ENCODE measurements at places on chromosomes 2 and 18.

DNA sequence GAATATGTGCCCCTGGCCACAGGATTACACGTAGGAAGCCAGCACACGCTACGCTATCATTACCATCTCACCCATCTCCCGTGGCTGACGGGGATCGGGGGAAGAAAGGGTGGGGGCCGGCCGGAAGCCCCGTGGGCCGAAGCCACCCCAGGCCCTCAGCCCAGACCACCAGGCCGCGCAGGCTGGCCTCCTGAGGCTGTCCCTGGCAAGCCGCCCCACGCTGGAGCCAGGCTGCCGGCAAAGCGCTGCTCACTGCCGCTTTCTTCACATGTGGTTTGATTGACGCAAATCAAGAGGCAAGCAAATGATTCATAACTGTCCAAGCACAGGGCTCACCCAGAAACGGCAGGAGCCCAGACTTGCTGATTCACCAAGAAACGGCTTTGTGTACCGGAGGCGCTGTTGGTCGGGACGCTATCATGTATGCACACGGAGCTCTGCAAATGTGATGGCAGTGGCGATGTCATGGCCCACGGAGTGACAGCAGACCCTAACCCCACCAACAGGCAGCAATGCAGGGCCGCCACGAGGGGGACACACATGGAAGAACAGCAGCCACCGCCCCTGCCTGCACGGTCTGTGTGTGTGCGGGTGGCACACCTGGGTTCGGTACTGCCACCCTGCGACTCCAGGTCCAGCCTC is 125.7 kb downstream of the HDAC4 start:
- H3K36me3 ChIP-seq: peaks cover 10% of the 10 kb centered on the region
- H3K4me1 ChIP-seq: peaks cover 29% of the 10 kb centered on the region

- DNase-seq: no peak
- no peak overlapping the region for H3K27ac ChIP-seq
- H3K4me3 ChIP-seq: no peak overlapping the region
- peaks cover 91% of the 10 kb centered on the region for H3K27me3 ChIP-seq
- no peaks in the 10 kb centered on the region for H3K4me1 ChIP-seq
- H3K36me3 ChIP-seq: no peaks in the 10 kb centered on the region
Observed at GRCh38 chr2:29894822-29895614, 26.4 kb downstream of the ALK start.

DNA sequence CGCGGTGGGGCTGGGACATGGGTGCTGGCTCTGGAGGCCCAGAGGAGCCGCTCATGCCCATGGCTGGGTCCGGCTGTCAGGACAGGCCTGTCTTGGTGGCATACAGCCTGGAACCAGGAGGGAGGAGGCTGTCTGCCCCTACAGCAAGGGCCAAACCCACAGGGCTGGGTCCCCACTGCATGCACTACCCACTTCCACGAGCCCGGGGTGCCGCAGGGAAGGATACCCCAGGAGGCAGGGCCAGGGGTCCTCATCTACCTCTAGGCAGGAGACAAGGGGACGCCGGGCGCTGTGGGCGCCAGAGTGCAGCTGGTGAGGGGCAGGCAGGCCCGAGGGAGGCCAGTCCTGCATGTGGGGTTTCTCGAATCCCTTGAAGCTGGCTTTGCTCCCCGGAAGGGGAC is 95.1 kb upstream of the GPC1 start:
- H3K27me3 ChIP-seq: peaks cover 44% of the 10 kb centered on the region
- no peak for DNase-seq
- no peak overlapping the region for H3K4me3 ChIP-seq
- H3K4me1 ChIP-seq: no peaks in the 10 kb centered on the region

GRCh38 chr2:207205173-207205957 is 39.6 kb upstream of the KLF7 start:
- no peak overlapping the region for H3K27ac ChIP-seq
- H3K4me3 ChIP-seq: no peak overlapping the region
- no peaks in the 10 kb centered on the region for H3K4me1 ChIP-seq
- no peaks in the 10 kb centered on the region for H3K36me3 ChIP-seq
- no peaks in the 10 kb centered on the region for H3K27me3 ChIP-seq

DNA sequence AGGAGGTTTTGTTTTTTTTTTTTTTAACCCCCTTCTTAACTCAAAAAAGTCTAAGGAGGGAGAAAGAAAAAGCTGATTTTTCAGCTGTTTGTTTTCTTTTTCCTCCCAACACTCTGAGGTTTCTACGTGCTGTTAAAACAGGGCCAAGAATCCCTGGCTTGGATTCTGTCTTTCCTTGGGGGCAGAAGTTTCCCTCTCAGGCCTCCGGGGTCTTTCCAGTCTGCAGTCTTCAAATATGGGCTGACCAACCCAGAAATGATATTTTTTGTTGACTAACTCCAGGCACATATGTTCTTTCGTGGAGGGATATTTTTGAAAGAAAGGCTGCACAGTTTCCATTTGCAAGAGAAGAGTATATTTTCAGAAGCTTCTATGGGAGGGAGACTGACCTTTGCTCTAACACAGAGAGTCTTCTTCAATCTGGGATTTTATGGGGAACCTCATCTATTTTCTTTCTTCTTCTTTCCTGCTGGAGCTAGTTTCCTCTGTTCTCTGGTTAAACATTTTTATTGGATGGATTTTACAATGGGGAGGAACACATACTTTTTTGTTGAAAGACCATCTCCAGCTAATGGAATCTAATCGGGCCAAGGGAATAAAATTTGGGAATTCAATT is 93.3 kb upstream of the SPRED2 start:
- DNase-seq: no peak
- H3K27ac ChIP-seq: no peak overlapping the region
- no peaks in the 10 kb centered on the region for H3K27me3 ChIP-seq
- H3K4me3 ChIP-seq: no peak overlapping the region
- H3K4me1 ChIP-seq: no peaks in the 10 kb centered on the region
- H3K36me3 ChIP-seq: no peaks in the 10 kb centered on the region

DNA sequence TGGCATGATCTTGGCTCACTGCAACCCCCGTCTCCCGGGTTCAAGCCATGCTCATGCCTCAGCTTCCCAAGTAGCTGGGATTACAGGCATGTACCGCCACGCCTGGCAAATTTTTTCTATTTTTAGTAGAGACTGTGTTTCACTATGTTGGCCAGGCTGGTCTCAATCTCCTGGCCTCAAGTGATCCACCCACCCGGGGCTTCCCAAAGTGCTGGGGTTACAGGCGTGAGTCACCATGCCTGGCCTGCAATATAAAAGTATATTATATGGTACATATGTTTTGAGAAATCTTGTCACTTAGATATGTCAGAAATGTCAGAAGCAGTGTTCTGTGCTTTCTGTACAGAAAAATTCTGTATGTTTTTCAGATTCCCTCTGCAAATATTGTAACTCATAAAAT is 19.2 kb upstream of the XPO1 start:
- H3K4me1 ChIP-seq: no peaks in the 10 kb centered on the region
- H3K36me3 ChIP-seq: no peaks in the 10 kb centered on the region
- H3K27me3 ChIP-seq: no peaks in the 10 kb centered on the region
- no peak overlapping the region for H3K27ac ChIP-seq

DNA sequence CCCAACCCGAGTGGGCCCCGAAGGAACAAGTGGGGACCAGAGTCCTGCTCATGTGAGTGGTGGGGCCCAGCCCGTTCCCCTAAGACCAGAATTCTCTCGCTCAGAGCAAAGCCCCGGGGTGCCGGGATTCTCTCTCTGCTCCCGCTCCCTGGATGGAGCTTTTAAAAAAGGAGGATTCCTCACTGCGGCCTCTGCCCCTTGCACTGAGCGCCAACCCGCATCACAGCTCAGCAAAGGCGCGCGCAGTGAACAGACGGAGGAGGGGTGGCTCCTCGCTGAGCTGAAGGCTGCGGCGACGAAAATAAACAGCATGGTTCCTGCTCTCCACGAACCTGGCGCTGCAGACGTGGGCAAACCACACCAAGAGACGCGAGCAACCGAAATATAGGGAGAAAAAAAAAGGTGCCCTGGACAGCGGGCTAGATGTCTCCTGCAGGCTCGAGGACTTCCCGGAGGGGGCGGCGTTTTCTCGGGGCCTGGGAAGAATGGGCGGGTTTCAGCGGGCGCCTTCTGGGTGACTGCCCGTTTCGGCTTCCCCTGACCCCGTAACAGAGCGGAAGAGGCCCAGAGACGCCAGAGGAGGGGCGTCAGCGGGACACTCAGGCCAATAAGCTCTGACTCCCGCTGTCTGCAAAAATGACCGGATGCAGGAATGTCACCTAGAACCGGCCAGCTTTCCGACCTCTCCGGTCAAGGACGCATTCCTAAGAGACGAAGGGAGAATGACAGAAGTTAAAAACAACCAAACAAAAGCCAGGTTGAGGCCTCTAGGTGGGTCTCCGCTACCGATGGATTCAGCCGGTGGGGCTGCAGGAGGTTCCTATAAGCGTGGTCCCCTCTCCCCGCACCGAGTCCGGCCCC is 819 bp upstream of the KLF11 start:
- H3K4me1 ChIP-seq: no peaks in the 10 kb centered on the region
- H3K27ac ChIP-seq: peak overlapping the region; percentile 33
- DNase-seq: no peak
- peaks cover 32% of the 10 kb centered on the region for H3K36me3 ChIP-seq
- H3K27me3 ChIP-seq: peaks cover 23% of the 10 kb centered on the region

DNA sequence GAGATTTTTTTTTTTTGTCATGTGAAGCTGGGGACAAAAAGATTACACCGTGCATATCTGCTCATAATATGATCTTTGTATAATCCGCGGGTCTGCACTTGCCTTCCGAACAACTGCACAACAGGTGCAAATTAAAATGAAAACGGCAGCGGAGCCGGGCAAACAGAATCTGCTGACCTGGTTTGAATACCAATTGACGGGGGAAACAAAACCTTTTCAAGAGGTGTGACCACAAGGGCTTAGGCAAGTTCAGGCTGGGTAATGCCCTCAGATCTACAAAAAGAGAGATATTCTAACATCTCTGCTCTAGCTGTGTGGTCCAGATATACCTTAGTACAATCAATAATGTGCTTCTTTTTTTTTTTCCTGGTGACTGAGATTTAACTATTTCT is 88.5 kb downstream of the ZEB2 start:
- H3K27ac ChIP-seq: no peak overlapping the region
- no peaks in the 10 kb centered on the region for H3K27me3 ChIP-seq
- no peaks in the 10 kb centered on the region for H3K4me1 ChIP-seq

GRCh38 chr18:50715919-50716318 is 103.9 kb downstream of the MRO start:
- DNase-seq: no peak
- H3K4me1 ChIP-seq: no peaks in the 10 kb centered on the region
- H3K36me3 ChIP-seq: no peaks in the 10 kb centered on the region
- no peak overlapping the region for H3K27ac ChIP-seq
- H3K27me3 ChIP-seq: peaks cover 83% of the 10 kb centered on the region

DNA sequence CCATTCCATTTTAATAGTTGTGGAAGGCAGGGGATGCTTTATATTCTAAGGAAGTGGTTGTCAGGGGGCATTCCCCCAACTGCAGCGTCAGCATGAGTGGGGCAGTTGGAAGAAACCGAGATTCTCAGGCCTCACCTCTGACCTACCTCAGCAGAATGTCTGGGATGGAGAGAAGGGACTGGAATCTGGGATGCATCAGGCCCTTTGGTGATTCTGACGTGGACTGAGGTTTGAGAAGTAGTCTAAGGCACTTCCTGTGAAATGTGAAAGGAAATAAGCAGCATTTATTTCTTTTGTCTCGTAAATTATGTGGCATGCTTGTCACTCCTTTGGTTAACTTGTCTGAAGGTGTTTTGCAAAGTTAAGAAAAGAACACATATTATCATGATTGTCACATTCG is 540.7 kb upstream of the NETO1 start:
- DNase-seq: no peak
- H3K27me3 ChIP-seq: no peaks in the 10 kb centered on the region

DNA sequence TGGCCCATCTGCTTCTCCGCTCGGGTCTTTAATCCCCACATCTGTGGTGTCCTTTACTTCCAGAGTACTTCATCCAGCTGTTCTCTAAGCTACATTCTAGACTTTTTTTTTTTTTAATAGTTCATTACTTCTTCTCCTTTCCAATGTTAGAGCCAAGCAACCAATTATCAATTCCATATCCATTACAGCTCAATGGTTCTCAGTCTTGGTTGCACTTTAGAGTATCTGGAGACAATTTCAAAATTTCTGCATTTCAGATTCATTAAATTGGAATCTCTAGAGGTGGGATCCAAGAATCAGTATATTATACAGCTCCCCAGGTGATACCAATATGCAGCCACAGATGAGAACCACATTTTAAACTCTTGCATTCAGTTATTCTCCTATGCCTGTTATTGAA is 43.9 kb upstream of the ZSWIM2 start:
- no peaks in the 10 kb centered on the region for H3K36me3 ChIP-seq
- H3K4me1 ChIP-seq: peaks cover 12% of the 10 kb centered on the region
- no peak overlapping the region for H3K4me3 ChIP-seq
- no peak for DNase-seq
- no peaks in the 10 kb centered on the region for H3K27me3 ChIP-seq

Measured in Calu3 (cell line).